Activated CD4-positive, alpha-beta T cell treated with anti-CD3 and anti-CD28 coated beads, Interleukin-2, amount 10 ng/mL, durations not matched to agents 24 days and 14 days (primary cell): ENCODE measurements at places on chromosomes 11 and 22. TPM values are rescaled to one million over a fixed set of nuclear protein-coding genes. Genes with fewer than 3 reads are reported as not detected.

OR10A2 gene
- total RNA-seq = not detected in 2 replicates

RASSF7 gene
- total RNA-seq = 21.8 and 23.1 TPM in 2 replicates

XKR3 gene
- not detected in 2 replicates for total RNA-seq

APLNR gene
- not detected in 2 replicates for total RNA-seq

APOA4 gene
- not detected in 2 replicates for total RNA-seq

TMEM45B gene
- total RNA-seq = 0.37 and 0.45 TPM in 2 replicates

TMEM126A gene
- 52.1 and 52.5 TPM in 2 replicates for total RNA-seq

ADAMTS15 gene
- 0.02 TPM in 1 of 2 replicates, not detected in the other for total RNA-seq

RCOR2 gene
- 0.26 and 0.28 TPM in 2 replicates for total RNA-seq

NAP1L4 gene
- 263 and 272 TPM in 2 replicates for total RNA-seq

MRPL23 gene
- total RNA-seq = 77.1 and 78.1 TPM in 2 replicates

KDM4E gene
- not detected in 2 replicates for total RNA-seq

PIH1D2 gene
- total RNA-seq = 0.21 and 0.59 TPM in 2 replicates

DMC1 gene
- total RNA-seq = 14.2 and 14.3 TPM in 2 replicates

SYT12 gene
- total RNA-seq = not detected in 2 replicates

UBASH3B gene
- 10.9 and 14.8 TPM in 2 replicates for total RNA-seq

RBM4 gene
- 109 and 133 TPM in 2 replicates for total RNA-seq

C11orf87 gene
- not detected in 2 replicates for total RNA-seq

RIBC2 gene
- 12.4 and 13.5 TPM in 2 replicates for total RNA-seq

BRSK2 gene
- total RNA-seq = 0.84 and 0.97 TPM in 2 replicates
